ENCODE measurements at places on chromosomes 3 and 15. TPM values are rescaled to one million over a fixed set of nuclear protein-coding genes. Genes with fewer than 3 reads are reported as not detected.

NME9 gene
- total RNA-seq = 0.14 TPM

NR1I2 gene
- 4.4 TPM for total RNA-seq

GRCh38 chr3:172221547-172221946, 182.2 kb downstream of the FNDC3B start:
- no peak for DNase-seq

DNA sequence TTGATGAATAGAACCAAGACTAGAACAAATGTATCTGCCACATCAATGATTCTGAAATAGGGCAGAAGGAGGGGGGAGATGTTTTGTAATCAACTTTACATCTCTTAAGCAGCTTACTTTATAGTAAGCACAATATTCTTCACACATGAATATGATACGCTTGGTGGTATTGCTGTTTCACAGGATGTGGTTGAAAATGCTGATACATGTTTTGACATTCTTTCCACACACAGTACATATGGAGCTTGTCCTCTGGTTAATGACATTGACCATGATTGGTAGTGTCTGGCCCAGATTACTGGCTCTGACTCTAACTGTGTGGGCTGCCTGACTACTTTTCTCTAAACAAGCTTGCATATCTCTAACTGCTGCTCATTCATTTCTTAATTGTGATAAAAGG, 168.9 kb downstream of the KLHL25 start:
- DNase-seq = no peak

AHSG gene
- not detected for total RNA-seq

DNA sequence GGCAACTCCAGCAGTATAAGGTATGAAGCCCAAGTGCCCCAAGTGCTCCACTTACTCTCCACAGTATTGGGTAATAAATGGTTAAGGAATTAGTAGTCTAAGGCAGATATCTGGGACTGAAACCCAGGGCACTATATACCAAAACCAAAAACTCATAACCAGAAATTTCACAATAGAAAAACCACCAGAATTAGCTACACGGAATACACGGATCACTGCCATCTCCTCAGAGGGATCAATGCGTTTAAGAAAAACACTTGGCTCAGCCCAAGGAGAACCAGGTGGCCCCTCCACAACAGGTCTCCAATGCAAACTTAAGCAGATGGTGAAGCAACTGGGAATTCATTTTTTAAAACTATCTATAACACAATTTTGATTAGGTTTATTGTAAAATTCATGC, 83.6 kb downstream of the FAIM start:
- DNase-seq = no peak

DNA sequence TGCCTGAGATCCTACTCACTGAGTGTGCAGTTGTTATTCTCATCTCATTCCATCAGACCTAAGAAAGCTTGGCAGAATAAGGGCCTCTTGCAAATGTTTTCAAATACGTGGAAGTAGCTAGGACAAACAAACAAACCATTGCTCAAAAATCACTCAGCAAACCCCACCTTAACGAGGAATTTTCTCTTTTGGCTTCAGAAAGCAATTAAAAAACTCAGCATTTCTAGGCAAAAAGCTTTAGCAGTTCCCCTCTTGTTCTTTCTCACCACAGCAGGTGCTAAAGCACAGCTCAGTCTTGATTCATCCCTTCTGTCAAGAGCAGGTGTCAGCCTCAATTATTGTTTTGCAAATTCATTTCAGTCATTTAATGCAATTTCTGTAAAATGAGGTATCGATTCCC, 58.6 kb upstream of the NUDT16 start:
- no peak for DNase-seq

- DNase-seq = no peak
Measured at GRCh38 chr3:191628571-191628970, 167.6 kb downstream of the PYDC2 start.

DNA sequence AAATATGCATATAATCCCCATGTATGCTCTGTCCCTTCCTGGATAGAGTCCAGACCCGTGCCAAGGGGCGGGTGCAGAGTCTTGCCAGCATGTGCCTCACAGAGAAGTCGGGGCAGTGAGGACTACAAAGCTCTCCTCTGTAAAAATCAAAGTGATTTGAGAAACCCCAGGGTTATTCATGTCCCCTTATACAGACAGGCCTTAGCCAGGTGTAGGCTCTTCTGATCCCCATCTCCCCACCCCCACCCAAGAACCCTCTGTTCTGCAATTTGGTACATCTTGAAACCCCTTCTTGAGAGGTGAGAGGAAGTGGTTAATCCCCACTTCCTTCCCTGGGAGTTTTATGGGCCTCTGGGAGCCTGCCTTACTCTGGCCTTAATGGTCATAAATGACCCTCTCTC, 24.7 kb downstream of the TRIM71 start:
- no peak for DNase-seq

DNA sequence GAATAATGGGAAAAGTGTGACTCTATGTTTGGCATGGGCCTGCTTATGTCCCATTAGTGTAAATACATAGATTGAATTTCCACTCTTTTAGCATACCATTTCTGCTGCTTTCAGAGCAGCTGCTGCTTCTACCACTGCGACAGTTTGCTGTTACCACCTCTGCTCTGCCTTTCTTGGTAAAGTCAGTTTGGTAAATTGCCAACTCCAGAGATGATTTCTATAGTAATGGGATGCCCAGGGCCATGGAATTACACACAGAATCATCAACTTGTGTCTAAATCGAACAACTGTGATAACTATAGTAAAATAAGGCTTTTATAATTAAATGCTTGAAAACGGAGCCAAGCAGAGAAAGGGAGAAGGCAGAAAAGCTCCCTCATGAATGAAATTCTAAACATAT, 168.4 kb upstream of the VEPH1 start:
- DNase-seq = no peak

WDR49 gene
- 0.08 TPM for total RNA-seq

- DNase-seq = no peak
Measured at GRCh38 chr3:143349455-143349854, 229.9 kb downstream of the CHST2 start.

EPM2AIP1 gene
- 10.6 TPM for total RNA-seq

KBTBD13 gene
- total RNA-seq = not detected

DNA sequence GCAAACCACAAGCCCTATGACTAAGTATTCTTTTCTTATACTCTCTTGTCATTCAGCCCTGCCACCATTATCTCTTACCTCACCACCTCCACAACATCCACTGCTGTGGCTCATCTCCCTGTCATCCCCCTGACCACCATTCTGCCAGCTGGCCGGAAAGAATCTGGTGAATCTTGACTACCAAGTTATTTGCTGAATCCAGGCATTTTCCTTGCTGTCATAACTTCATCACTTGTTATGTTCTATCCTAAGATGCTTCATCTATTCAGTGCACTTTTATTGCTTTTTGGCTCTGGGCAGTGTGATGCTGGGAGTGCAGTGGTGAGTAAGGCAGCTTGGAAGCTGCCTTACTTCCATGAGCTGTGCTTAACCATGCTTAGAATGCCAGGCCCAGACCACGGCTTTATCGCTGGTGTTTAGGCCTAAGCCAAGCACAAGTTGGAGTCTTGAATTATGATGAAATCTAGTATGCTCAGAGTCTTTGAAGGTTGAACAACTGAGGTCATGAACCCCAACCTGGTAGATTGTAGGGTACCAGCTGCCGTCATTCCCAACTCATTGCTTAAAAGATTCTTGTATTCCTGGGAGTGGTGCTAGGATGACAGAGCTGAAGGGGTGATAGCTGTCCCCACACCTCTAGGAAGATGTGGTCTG, 27.0 kb upstream of the APH1B start:
- DNase-seq = no peak

DNA sequence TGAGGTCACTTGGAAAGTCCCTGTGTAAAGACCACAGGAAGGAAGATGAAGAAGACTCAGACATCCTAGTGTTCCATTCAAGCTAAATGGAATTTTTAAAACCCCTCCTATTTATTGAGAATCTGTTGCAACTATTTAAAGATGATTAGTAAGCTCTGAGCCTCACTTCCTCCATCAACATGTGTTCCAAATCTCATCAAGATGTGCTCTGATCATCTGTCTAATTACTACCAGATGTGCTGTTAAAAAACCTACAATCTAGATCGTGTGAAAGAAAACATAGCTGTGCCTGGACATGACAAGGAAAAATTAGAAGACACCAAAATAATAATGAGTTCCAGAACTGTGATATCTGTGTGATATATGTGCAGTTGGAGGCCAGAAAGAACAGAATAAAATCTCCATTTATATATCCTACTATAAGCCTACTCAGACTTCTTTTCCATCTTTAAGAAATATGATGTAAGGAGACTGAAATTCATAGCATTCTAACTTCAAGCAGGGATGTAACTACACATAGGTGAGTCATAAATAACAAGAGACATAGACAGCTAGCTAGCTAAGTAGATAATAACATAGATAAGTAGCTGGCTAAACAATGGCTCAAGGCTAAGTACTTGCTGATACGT, 7.8 kb downstream of the XPC start:
- DNase-seq = no peak

- no peak for DNase-seq
Measured at GRCh38 chr3:194120789-194121770, 14.9 kb upstream of the HES1 start.

DNA sequence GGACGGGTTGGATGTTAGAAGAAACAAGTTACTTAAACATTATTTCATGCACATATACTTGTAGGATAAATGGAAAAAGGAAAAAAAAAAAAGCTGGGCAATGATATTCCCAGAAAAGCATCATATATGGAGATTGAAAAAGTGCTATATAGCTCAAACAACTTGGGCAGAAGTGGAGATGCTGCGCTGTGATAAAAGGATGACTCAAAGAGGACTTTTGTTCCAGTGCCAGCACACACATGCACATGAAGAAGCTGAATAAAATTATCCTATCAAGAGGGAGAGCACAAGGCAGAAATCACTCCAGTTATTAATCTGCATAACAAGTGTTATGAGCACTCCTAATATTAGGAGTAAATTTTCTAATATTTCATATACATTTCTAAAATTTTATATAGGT, 30.9 kb downstream of the FRMD4B start:
- no peak for DNase-seq

DNA sequence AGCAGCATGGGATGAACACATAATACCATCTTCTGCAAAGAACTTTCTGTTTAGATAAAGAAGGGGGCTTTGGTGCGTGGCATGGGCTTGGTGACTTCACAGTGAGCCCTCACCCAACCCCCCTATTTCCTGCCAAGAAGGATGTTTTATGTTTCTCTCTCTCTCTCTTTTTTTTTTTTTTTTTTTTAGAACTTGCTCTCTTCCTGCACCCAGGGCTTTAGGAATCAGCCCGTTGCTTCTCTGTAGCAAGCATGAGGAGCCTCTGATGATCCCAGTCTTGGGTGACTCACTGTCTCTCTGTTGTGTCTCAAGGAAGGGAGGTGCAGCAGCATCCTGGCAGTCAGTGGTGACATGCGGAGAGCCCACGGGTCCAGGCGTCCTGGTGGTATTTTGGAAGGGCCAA, 49.1 kb downstream of the CCK start:
- DNase-seq = no peak

DNA sequence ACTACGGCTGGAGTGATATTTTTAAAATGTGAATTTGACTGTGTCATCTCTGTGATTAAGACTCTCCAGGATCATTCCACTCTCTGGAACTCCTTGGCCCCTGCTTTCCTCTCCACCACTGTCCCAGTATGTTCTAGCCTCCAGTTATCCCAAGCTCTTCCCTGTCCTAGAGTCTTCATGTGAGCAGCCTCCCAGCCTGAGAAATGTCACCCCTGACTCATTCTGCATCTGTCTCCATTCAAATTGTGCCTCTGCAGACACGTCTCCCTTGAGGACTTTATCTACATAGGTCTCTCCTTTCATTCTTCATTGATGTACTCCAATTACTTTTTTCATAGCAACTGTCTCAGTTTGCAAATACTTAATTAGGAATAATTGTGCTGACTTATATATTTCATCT, 317.7 kb upstream of the ADAMTS9 start:
- no peak for DNase-seq

- DNase-seq = no peak
Measured at GRCh38 chr3:5767304-5767703, 579.8 kb downstream of the EDEM1 start.

DNA sequence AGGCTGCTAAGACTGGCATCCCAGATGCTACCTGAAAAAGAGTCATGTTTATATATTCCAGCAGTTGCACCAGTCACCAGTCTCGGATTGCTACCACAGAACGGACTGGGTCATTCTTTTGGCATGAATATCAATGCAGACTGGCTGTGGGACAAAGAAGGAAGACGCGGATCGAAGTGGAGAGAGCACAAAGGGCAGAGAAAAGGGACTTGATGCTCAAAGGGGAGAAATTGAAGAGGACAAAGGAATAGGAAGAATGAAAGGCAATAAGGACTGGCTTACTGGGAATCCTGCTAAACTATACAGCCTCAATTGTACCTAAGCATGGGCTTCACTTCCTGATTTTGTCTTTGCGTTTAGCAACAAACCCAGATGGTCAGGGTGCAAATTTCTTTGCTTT, 15.3 kb upstream of the DIS3L start:
- DNase-seq = no peak

GP5 gene
- 0.12 TPM for total RNA-seq

- no peak for DNase-seq
Measured at GRCh38 chr3:66411961-66412887, 88.6 kb downstream of the LRIG1 start.

- no peak for DNase-seq
Measured at GRCh38 chr3:81658322-81658997, 103.0 kb downstream of the GBE1 start.

DNA sequence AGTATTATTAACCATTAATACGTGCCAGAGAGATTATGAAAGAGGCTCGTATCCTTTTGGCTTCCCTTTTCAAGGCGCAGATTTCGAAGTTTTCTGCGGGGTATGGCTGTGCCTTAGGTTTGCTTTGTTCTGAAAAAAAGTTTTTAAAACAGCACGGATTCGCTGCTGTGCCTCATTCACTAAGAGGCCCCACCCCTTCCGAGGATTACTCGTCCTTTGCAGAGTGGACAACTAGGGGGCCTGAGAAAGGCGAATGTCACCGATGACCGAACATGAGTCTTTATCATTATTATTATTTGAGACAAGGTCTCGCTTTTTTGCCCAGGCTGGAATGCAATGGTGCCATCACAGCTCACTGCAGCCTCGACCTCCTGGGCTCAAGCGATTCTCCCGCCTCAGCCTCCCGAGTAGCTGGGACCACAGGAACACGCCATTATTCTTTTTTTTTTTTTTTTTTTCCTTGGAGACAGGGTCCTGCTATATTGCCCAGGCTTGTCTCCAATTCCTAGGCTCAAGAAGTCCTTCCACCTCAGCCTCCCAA, 684 bp upstream of the RPS27L start:
- DNase-seq = peak; percentile 84

All from GM23338 (cell line).